ENCODE measurements at places on chromosomes 7 and 10.

GRCh38 chr7:97145068-97145467, 27.6 kb downstream of the SDHAF3 start:
- no peak for DNase-seq

DNA sequence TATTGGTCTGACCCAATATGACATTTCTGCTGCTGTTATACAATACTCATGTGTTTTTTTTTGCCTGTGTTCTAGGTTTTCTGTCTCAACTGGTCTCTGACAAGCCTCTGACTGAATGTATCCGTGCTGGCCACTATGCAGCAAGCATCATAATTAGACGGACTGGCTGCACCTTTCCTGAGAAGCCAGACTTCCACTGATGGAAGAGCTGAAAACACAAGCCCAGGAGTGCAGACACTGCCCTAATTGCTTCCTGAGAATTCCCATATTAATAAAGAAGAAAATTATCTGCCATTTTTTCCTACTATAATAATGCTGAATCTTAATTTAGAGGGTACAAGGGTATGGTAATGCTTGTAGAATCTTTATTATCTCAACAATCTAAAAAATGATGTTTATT, 118.2 kb upstream of the KAT6B start:
- no peak for DNase-seq

DNA sequence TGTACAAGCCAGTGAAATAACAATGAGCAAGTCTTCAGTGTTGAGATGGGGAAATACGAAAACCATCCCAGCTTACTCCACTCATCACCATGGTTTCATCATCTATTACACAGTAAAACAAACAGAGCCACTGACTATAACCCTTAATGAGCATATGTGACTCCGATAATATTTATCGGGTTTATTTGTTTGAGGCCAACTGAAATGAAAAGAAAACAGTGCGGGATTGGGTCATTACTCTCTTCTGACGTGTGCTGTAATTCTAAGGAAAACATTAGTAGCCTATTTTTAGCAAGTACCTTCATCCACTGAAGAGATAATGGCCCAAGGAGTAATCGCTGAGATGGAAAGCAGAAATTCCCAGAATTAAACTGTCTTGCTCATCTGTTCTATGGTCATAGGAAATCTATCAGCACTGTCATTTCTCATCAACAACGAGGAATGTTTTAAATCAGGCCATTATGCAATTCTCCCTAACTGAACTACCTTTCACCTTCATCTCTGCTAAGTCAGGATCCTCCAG, 716.5 kb downstream of the INHBA start:
- DNase-seq, result peak; percentile 32

DNA sequence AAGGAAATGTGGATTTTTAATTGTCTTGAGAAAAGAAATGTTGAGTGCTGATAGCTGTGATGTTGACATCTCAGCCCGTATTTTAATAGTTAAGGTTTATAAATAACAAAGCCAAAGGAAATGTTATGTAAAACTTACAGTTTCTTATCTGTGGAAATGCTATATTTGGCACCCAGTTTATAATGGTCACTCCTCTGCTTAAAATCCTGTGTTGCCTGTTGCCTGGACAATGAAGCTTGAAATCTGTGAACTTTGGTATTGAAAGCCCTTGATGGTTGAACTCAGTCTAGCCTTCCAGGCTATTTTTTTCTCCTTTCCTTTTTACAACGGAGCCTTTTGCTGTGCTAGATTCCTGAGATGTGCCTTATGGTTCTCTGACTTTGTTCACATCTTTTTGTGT, 46.5 kb downstream of the MCU start:
- no peak for DNase-seq

DNA sequence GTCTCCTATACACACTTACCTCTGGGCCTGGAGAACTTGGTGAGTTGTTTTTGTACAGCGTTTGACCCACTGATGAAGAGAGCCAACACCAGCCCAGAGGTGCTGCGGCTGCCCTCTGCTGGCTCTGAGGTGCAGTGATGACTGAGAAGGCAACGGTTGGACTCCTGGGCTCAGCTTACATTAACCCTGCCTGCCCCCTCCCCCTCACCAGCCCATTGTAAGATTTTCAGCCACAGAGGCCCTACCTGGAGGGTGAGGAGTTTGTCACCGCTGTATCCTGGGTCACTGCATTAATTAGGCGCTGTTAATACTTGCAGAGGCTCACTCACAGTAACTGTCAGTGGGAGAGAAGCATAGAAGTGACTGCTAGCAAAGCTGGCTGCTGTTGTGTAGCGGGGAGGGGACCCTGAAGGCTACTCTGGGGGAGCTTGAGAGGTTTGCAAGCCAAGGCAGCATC, 19.0 kb upstream of the ANKRD2 start:
- peak; percentile 82 for DNase-seq

DNA sequence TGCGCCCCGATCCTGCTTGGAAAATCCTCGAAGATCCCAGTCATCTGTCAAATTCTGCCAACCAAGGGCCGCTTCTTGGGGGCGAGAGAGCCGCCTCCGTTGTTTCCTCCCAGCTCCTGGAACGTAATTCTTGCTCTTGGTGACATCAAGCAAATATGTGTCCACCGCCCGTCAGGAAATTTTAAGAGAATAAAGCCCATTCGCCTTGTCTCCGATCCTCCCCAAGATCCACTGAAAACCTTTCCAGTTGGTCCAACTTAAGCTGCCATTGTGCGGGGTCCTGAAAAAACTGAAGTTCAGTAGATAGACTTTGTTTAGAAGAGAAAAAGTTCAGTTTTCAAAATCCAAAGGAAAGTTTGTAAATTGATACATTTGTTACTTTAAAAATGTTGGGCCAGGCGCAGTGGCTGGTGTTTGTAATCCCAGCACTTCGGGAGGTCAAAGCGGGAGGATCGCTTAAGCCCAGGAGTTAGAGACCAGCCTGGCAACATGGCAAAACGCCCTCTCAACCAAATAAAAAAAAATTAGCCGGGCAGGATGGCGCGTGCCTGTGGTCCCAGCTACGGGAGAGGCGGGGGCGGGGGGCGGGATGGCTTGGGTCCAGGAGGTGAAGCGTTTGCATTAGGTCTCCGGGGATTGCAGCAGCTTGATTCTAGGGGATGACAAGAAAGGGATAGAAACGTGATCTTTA, 1.0 kb upstream of the ZNF800 start:
- DNase-seq, result peak; percentile 12
